Renal cortex interstitium (tissue), 15 donors: ENCODE measurements at places on chromosomes 16 and 17. TPM values are rescaled to one million over a fixed set of nuclear protein-coding genes. Genes with fewer than 3 reads are reported as not detected.

The CCL16 gene
- polyA plus RNA-seq: 0.20 TPM

The KRTAP16-1 gene
- not detected for polyA plus RNA-seq

The NPIPB9 gene
- polyA plus RNA-seq: 1.3 TPM

The ZFP3 gene
- 14.9 TPM for polyA plus RNA-seq

The CCL1 gene
- polyA plus RNA-seq: not detected

GRCh38 chr17:60554377-60554788 is 28.3 kb upstream of the APPBP2 start:
- no peak for DNase-seq

DNA sequence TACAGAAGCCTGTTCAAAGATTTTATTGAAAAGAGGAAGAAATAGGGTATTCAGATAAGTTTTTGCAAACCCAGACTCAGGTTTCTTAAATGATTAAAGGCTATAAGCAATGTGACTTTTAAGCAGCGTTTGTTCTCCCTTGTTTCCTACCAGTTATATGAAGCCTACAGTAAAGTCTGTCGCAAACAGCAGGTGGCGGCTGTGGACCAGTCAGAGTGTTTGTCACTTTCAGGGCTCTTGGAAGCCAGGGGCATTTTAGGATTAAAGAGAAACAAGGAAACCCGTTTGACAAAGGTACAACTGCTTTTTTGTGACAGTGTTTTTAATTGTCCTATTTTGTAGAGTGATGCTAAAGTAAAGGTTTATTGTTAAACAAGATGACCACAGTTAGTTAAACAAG is 7.7 kb upstream of the RARA start:
- DNase-seq: no peak

- DNase-seq: no peak
Measured at GRCh38 chr17:45345246-45345553, 28.4 kb upstream of the MAP3K14 start.

GRCh38 chr17:66900126-66901010 is 64.1 kb upstream of the CACNG4 start:
- no peak for DNase-seq

- no peak for DNase-seq
Measured at GRCh38 chr16:47524007-47524405, 62.9 kb downstream of the PHKB start.

GRCh38 chr16:85557083-85557970 is 55.8 kb upstream of the GSE1 start:
- DNase-seq: no peak

DNA sequence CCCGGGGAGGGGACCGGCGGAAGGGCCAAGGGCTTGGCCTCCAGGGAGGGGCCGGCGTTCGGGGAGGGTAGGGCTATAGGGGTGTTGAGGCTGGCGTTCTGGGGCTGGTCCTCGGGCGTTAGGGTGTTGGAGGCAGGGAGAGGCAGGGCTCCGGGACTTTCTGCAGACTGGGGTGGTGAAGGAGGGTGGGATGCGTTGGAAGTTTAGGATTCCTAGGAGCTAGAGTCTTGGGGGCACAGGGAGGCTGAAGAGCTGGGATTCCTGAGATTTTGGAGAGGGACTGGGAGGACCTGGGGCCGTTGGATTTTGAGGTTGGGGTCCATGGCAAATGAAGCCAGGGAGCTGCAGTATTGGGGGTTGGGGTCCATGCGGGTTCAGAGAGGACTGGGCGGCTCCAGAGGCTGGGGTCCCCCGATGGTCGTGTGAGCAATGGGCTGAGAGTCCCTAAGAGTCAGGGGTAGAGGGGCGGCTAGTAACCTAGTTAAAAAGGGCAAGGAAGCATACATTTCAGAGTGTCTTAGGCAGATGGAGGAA is 740 bp downstream of the NFATC2IP start:
- no peak for DNase-seq

DNA sequence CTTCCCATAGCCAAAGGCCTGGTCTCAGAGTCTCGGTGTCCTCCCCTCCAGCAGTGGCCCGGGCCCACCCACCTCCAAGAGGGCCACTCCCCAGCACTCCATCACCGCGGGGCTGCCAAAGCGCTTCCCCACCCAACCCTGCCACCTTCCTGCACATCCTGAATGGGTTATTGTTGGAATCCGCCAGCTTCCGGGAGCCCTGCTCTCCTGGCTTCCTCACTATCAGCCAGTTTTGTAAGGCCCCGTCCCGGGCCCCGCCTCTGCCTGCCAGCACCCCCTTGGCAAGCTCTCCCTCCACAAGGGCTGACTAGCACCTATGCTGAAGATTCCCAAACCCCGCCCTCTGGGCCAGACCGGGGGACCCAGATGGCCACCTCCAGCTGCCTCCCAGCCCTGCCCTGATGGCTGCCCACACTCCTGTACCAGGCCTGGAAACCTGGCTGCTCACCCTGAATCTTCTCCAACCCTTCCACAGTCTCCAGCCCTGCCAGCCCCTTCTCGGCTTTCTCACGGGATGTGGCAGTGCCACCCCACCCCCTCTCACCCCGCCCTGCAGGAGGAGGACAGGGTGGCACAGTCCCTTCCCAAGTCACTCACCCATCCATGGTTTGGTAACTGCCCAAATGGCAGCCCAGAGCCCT is 14.4 kb downstream of the MYBBP1A start:
- DNase-seq: no peak

DNA sequence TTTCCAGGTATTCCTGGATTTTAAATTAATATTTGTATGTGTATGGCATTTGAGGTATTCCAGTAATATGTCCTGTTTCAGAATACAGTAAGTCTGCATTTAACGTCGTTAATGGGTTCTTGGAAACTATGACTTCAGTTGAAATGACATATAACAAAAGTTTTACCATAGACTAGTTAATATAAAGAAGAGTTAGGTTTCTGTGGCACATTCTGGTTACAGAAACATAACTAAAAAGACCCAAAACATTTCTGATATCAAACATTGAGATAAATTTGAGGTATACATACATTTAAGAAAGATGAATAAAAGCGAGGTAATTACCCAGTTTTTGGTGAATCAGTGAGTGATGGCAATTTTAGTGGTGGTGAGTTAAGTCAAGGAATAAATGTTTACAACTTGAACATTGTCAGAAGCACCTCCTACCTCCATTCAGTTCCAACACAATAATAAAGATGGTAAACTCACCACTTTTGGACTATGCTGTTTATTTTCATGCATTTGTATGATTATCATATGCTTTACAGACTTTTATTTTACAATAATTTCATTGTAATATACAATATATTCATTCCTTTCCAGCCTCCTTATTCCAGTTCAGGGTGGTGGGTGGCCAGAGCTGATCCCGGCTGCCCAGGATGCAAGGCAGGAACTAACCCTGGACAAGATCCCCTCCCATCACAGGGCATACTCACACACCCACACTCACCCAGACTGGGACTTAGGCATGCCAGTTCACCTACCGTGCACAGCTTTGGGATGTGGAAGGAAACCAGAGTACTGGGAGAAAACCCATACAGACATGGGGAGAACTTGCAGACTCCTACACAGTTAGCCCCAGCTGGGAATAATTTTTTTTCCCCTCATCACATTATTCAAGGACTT is 9.7 kb downstream of the LUC7L3 start:
- DNase-seq: no peak

DNA sequence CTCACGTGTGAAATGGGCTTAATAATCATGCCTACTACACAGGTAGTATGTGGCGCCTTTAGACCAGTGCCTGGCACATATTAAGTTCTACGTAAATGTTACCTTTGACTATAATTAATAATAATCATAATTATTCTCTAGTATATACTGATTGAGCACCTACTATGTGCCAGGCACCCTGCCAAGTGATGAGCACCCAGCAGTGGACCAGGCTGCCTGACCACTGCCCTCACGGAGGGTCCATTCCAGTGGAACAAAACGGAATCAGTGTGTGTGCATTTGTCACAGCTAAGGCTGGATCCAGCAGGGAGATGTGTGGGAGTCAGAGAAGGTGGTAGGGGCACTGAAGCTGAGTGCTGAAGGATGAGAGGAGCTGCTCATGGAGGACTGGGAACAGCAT is 30.5 kb downstream of the SEC14L5 start:
- DNase-seq: no peak

GRCh38 chr17:14605267-14605599 is 304.4 kb downstream of the HS3ST3B1 start:
- DNase-seq: no peak

DNA sequence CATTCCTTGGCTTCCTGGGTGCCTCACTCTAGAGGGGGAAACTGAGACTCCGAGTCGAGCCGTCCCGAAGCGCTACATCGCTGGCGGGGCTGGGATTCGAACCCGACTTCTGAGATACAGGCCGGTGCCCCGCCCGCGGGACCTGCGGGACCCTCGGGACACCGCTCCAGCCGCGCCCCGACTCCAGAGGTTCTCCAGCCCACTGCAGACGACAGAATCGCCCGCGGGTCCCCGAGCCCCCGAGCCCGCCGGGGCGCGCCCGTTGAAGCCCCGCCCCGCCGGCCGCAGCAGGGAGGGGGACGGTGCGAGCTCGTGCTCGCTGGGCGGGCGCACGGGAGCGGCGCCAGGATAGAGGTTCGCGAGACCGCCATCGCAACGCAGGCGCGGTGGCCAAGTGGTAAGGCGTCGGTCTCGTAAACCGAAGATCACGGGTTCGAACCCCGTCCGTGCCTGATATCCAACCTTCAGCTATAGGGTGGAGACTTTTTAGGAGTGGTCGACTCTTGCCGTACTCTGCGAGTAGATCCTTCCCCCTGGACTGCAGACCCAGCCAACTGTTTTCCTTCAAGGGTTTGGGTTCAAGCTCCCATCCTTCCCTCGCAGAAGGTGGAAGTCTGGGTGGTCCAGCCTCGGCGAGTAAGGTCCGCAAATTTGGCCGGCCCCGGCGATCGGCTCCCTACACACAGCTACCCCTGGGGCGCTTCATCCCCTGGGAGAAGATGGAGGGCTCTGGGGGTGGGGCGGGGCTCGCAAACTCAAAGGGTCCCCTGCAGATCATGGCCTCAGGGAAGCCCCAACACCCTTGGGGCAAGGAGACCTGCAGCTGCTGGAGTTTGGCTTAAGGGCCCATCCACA is 214.6 kb downstream of the MRTFB start:
- DNase-seq: peak; percentile 91

DNA sequence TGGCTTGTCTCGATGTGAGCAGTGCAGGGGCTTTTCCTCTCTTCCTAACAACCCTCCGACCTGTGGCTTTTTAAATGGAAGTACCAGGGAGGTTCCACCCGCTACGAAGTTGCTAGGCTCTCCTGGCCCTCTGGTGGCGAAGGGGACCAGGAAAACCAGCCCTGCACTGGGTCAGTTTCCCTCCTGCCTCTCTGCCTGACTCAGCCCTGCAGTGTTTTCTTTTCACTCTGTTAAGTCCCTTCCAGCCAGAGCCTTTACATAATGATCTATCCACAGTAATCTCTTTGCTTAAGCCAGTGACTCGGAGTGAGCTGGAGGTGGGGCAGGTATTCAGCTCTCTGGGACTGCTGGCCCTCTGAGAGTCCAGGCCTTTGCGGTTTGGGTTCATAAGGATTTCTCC is 331.3 kb upstream of the EEF2KMT start:
- no peak for DNase-seq

- DNase-seq: no peak
Measured at GRCh38 chr17:10557422-10557821, 8.0 kb upstream of the MYH2 start.

- no peak for DNase-seq
Measured at GRCh38 chr17:83086907-83087787, 7.7 kb downstream of the METRNL start.

DNA sequence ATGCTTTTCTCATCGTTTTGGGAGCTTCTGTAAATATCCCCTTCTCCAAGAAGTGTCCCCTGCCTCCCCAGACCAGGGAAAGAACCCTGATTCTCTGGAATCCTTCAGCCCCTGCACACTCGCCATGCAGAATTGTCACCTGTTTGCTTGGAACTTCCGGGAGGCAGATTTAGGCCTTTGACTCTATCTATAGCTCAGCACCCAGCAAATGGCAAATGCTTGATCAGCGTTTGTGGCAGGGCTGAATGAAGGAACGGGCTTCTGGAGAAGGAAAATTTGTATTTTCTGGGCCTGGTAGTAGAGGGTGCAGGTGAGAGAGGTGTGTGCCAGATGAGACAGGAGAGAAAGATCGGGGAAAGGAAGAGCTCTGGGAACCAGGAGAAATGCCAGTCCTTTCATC is 18.3 kb upstream of the CACNG4 start:
- DNase-seq: no peak

DNA sequence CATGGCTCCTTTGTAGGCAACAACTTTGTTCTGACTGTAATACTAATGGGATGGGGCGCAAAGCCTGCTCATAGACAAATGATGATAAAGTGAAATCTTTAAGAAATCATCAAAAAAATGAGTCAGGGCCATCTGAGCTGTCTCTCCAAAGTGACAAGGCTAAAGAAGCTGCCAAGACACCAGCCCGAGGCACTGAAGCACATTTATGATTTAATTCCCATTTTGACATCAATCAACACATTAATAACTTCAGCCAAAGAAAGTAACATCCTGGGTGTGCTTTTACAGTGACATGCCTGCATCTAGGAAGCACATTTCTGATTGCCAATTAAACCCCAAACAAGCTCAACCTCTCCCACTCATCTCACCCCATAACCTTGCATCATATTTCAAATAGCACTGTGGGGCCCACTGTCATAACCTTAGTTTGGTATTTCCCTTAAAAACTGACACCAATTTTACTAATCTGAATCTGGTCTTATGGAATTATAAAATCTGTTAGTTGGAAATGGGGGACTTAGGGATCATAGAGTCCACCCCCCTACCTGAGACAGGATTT is 676.6 kb downstream of the TOX3 start:
- DNase-seq: no peak
